ENCODE measurements at places on chromosomes 12 and 14.

GRCh38 chr12:53160000-53160399, 20.5 kb upstream of the ZNF740 start:
- DNase-seq = no peak

GRCh38 chr12:6345319-6346091, 3.6 kb upstream of the TNFRSF1A start:
- peak; percentile 41 for DNase-seq

- no peak for DNase-seq
Observed at GRCh38 chr12:110312581-110313360, 31.7 kb downstream of the ATP2A2 start.

- DNase-seq = no peak
Observed at GRCh38 chr12:95446506-95446900, 27.4 kb upstream of the METAP2 start.

DNA sequence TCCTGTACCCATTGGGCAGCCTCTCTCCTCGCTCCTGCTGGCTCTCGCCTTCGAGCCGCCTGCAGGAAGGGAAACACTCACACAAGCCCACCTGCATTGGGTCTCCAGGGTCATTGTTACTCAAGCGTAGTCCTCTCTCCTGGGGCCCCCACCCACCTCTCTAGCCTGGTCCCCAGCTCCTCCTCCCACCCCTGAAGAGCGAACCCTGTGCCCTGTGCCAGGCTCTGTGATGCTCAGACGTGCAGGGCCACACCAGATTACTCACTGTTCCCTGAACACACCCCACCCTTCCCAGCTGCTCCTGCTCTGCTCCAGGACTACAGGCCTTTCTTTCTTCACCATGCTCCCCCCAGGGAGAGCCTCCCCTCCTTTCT, 88.1 kb downstream of the NINJ2 start:
- DNase-seq = no peak

DNA sequence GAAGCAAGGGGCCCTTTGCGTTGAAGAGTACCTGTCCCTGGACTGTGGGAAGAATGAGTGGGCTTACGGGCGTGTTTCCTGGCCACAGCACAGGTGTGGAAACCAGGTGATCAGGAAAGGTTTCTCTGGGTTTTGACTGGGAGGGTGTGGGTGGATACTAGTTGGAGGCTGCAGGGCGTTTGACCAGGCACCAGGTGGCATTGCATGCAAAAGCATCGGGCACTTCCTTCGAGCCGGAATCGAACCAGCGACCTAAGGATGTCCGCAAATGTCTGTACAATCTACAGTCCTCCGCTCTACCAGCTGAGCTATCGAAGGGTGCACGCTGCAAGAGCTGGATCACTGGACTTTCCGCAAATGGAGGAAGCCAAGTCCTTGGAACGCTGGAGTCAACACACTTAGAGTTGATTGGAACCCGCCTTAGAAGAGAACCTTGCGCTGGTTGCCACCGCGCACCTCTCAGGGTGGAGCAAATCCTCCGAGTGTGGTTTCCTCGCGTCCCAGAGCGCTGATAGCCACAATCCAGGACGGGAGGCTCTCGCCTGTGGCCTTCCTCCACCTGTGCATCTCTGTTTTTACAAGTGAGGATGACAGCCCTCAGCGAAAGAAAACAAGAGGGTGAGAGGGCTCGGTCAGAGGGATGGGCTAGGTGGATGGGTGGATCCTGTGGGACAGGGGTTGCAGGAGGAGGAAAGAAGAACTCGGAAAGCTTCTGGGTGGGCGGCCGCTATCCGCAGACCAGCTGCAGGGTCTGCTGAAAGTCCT, 21.2 kb upstream of the RNASE4 start:
- peak; percentile 81 for DNase-seq

- no peak for DNase-seq
Observed at GRCh38 chr14:103372552-103373304, 12.5 kb upstream of the MARK3 start.

DNA sequence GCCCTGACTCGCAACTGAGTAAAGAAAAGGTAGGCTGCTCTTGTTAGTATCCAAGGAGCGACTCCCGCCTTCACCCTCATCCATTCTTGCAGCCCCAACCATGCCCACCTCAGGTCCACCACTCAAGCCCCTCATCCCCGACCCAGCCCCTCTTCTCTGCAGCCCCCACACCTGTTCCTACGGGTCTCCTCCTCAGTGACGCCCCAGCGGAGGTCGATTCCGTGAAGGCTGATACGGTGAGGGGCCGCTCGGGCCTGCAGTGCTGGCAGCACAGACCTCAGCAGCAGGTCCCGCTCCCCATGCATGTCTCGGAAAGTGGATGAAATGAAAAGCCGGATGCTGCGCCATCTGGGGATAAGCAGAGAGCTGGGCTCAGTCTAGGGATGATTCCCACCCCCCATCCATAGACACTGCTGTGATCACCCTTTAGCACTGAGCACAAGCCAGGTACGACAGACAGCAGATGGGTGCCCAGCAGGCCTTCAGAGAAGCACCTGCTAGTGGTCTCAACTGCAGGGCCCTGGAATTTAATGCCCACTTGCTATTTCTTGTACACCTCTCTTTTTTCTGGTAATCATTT, 26.9 kb downstream of the TEP1 start:
- DNase-seq = no peak

DNA sequence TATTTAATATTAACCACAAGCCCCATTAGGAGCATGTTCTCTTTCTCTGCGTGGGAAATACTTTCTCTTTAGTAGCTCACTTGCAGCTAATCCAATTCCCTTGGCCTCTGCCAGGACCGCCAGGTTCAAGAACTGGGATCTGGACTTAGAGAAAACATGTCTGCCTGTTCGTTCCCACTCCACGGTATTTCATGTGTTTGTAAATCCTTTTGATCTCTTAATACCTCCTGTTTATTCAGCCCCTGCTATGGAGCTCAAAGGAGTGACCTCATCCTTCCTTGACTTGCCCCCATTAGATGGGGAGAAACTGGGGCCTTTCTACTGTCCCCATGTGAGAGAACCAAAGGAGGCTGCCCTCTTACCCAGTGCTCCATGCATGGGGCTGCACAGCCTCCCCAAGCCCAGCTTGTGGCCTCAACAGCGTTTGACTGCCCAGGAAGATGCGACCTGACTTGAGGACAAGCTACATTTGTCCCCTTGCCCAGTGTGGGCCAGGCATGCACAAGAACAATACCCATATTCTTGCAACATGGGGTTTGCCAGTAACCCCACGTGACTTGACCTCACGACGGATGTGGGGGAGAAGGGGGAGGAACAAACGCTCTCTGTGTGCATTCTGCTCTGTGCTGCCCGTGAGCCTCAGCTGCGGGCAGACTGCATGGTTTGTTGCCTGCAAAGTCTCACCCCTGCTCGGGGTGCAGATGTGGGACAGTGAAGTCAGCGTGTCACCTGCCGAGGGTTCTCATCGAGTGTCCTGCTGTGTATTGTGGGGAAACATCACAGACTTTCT, 30.3 kb downstream of the CD9 start:
- peak; percentile 58 for DNase-seq

DNA sequence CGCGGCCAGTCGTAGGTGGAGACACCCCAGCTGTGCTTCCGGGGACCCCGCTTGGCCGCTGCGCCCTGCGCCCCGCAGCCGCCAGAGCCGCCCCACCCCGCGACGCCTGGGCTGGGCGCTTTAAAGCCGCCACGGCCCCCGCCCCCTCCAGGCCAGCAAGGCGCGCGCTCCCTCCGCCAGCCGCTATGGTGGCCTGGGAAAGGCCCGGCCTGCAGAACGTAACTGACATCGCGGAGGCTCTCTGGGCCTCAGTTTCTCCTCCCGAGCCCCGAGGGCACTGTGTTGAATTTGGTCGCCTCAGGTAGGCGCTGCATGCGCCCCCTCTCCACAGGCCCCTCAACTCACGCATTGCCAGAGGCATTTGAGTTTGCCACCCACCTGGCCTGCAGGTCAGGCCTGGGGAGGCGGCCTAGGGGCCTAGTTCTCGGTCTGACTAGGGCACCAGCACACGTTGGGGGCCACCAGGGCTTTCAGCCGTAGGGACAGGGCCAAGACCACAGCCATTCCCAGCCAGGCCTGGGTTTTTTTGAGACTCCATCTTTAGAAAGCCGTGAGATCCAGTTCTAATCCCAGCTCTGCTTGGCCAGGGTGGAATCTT, at the start of gene NGB:
TSS of gene NGB (minus strand) at position 94 of the 598 bp plus-strand sequence. CDS start 269 bp downstream, outside the sequence.
- DNase-seq = no peak

DNA sequence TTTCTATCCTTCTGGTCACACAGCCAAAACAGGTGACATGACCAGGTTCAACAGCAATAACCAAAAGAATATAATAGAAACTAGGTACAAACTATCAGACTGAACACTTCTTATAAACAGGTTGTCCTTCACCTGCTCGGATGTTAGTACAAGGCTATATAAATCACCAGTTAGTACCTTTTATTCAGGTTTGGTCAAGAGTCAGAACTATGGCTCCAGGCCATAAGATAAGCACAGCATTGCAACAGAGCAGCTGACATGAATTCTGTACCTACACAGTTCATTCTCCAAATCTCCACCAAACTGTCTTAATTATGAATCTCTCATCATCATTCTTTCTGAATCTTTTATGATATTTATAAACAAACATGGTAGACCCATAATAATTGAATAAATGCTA, 123.9 kb downstream of the DIO2 start:
- no peak for DNase-seq

DNA sequence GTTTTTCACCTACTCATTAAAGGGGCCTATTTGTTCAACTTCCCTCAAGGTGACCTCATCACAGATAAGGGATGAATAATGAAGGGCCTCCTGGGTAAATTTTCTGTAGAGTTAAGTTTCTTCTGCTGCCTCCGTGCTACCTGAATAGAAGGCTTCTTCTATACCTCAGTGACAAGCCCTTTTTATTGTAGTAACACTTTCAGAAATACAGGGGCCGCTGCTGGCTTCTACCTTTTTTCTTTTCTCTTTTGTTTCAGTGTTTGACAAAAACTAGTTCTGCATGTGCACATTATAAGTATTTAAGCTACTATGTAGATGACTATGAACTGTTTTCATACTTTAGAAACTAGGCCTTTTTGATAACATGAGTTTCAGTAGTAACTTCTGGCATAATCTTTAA, 207.0 kb downstream of the NAV3 start:
- no peak for DNase-seq

DNA sequence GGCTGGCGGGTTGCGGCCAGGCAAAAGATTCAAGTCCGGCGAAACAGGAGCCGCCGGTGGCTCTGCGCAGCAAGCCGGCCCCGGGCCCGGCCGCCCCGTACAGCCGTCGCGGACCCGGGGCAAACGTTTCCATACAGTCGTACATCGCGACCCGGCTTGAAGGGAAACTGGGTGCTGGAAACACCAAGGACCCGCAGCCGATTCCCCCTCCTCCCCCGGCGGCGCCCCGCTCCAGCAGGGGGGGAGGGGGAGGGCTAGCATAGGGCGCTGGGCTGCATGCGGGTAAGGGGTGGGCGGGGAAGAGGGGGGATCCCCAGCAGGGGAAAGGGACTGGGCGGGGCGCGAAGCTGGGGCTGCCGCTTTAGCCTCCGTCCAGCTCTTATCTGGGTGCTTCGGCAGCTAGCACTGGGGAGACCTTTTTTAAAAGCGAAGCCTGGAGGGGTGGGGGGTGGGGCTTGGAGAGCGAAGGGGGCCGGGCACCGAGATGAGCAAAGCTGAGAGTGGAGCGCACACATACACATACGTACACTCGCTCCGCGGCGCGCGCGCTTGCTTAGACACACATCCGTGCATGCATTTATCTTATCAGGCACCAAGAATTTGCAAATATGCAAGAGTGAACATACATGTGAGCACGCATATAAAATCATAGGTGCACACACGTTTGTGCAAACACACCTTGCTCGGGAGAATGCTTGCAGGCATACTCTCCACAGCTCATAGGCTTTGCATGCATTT, 11.9 kb downstream of the RARG start:
- peak; percentile 80 for DNase-seq

DNA sequence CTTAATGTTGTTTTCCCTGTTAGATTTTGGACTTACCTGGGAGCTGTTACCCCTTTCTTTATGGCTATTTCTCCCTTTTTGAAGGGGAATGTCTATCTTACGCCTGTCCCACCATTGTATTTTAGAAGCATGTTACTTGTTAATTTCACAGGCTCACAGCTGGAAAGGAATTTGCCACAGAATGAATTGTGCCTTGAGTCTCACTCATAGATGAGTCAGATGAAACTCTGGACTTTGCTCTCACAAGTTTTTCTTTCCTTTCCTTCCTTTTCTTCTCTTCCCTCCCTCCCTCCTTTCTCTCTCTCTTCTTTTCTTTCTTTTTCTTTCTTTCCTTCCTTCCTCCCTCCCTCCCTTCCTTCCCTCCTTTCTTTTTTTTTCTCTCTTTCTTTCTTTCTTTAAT, 9.3 kb upstream of the ATF7IP start:
- DNase-seq = no peak

- no peak for DNase-seq
Observed at GRCh38 chr14:44653641-44654040, 146.6 kb upstream of the FSCB start.

DNA sequence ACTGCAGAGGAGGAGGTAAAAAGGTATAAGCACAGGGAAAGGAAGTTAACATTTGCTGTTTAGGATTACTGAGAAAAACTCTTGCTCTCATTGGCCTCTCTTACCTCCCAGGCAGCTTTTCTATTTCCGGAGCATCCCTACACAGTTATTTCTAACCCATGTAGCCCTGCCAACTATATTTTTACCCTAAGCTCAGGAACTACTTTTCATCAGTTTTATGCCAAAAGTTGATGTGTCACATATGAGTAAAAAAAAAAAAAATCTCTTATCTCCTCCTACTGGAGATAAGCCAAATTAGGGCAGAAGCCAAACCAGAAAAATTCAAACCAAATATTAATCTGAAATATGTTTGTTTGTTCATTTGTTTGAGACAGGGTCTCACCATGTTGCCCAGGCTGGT, 34.4 kb upstream of the PSMA6 start:
- DNase-seq = no peak

- no peak for DNase-seq
Observed at GRCh38 chr12:58424735-58425392, 483.5 kb downstream of the ATP23 start.

DNA sequence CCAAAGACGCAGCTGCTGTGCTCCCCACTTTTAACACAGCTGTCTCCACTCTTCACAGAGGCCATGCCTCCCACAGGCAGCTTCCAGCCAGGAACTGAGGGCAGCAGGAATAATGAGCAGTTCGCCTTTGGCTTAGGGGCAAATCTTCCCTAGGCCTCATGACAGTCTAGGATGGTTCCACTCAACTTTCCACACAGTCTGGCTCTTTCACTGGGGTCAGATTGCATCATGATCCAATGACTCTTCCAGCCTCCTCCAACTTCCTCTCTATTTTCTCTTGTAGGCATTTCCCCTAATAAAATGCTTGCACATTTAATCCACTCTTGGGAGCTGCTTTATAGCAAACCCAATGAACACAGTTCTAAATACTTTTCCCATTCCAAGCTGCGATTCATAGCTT, 271.6 kb upstream of the ATP2B1 start:
- no peak for DNase-seq

DNA sequence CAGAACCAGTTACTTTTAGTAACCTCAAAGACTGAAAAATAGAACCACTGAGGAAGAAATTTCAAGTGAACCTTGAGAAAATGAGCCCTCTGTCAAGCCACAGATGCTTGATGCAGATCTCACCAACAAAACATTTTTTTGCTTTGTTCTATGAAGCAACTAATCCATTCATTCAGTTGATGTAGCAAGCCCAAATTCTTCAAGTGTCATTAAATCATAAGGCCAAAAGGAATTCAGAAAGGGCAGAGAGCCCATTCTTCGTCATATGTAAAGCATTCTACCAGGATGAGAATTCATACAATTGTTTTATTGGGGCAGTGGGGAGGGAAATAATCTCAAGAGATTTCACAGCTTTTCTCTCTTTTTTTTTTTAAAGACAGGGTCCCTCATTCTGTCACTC, 218.0 kb upstream of the RGS6 start:
- DNase-seq = no peak
